Activated T-cell treated with anti-CD3 and anti-CD28 coated beads for 1 hour (primary cell): ENCODE measurements at places on chromosomes 1 and 21.

DNA sequence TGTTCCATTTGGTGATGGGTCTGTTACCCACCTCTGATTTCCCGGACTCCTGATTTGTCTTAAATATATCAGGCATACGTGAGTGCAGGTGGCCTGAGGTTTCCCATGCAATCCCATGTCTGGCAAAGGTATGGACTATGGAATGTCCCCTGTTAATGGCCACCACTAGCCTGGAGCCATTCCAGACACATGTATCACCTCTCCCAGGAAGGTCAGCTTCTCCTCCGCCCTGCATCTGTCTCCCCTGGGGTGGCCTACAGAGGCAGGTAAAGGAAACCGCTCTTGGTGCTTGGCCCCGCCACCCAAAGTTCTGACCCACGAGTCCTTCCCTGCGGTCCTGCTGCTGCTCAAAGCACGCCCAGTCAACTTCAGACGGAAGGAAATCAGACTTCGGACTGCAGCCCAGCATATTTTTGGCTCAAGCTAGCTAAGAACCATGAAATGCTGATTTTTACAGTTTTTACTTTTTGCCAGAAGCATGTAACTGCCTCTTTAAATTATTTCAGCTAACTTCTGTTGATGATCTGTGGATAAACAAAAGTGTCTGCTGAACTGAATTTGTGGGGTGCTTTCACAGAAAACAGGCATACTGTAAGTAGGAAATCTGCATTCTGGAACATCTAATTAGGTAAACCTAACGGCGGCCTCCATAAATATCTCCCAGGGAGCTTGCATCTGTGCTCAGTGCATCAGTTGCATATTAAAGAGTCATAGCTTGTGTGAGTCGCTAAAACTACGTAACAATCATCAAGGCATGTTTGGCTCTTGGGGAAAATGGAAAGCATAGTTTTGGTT lies 105.9 kb downstream of the PCP4 start:
- no peak for DNase-seq

DNA sequence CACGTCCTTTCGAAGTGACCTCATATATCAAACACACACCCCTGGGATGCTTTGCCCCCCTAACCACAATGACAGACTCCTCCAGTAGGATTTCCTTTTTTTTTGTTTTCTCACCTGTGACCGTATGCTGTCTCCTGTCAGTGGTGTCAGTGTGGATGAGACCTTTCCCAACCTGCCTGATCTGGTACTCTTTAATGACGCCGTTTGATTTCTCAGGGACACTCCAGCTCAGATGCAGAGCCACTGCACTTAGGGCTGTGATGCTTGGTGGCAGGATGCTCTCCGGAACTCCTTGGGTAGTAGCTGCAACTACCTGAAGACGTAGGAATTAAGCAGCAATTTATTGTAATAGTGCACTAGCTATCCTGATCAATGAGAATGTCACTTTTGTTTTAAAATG lies 212.6 kb downstream of the KCTD3 start:
- DNase-seq: no peak

DNA sequence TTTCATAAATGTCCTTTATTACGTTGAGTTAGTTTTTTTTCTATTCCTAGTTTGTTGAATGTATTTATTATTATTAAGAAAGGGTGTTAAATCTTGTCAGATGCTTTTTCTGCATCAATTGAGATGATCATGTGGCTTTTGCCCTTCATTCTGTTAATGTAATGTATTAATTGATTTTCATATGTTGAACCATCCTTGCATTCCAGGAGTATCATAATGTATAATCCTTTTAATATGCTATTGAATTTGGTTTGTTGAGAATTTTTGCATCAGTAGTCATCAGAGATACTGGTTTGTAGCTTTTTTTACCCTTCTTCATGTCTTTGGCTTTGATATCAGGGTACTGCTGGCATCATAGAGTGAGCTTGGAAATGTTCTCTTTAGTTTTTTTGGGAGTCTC lies 100.0 kb downstream of the POFUT2 start:
- no peak for DNase-seq

GRCh38 chr1:235943581-235944114 lies 76.9 kb upstream of the LYST start:
- DNase-seq: no peak

- no peak for DNase-seq
These were observed 16.3 kb upstream of the CD2 start for GRCh38 chr1:116737855-116738321.

GRCh38 chr21:28971171-28971570 lies 21.5 kb downstream of the LTN1 start:
- no peak for DNase-seq

DNA sequence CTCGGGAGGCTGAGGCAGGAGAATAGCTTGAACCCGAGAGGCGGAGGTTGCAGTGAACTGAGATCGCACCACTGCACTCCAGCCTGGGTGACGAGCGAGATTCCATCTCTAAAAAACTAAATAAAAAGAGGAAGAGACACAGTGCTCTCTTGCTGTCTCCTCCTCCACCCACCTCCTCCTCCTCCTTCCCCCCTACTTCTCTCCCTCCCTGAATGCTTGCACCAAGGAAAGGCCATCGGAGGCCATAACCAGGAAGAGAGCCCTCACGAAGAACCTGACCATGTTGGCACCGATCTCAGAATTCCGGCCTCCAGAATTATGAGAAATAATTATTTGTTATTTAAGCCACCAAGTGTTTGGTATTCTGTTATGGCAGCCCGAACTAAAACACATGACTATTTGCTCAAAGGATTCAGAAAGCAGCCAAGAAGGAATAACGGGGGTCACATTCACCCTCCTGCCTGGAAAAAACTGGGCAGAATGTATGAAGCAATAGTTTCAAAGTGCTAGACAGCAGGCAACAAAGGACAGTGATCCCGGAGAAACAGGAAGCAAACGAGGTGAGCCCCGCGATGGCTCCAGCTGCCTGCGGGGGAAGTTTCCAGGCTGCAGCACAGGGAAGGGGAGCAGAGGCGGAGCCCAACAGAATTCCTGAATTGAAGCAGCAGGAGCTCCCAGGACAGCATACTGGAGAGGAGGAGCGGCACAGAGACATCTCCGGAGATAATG lies 35.8 kb downstream of the LDLRAD1 start:
- no peak for DNase-seq

- no peak for DNase-seq
These were observed 18.5 kb upstream of the A3GALT2 start for GRCh38 chr1:33339413-33339812.

- no peak for DNase-seq
These were observed 598.3 kb upstream of the ZP4 start for GRCh38 chr1:238489006-238489405.

GRCh38 chr1:180253585-180254495 lies 23.8 kb downstream of the LHX4 start:
- DNase-seq: no peak

DNA sequence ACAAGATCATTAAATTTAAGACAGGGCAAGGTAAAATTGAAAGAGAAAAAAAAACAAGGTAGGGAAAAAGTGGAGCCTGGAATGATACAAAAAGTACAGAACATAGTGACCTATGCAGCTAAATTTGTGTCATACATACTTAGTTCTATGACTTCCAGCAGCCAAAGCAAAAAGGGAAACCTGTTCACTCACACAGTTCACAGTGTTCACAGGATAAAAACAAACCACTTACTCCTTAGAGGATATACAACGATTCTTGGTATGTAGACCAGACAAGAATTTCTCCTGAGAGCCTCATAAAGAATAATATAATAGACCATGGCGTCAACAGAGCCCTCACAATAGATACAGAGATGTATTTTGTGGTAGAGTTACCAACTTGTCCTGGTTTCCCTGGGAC lies 27.5 kb downstream of the COA7 start:
- no peak for DNase-seq

GRCh38 chr21:46454142-46454541 lies 4.5 kb upstream of the DIP2A start:
- DNase-seq: no peak

DNA sequence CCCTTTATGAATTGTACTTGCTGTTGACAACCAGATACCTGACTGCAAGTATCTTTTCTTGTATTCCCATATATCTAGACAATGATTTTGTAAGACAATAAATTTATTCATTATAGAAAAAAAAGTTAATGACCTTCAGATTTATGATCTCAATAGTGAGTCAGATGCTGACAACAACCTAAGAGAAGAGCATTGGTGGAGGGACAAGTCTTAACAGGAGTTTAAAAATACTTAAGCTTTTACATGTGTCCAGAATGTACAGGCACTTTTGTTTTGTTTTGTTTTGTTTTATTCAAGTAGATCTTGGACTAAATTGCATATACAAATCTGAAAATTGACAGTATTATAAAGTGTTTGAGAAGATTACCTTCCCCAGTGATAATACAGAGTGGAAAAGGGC lies 1544.6 kb upstream of the B3GALT2 start:
- no peak for DNase-seq

GRCh38 chr1:90391126-90391525 lies 326.0 kb downstream of the BARHL2 start:
- no peak for DNase-seq

DNA sequence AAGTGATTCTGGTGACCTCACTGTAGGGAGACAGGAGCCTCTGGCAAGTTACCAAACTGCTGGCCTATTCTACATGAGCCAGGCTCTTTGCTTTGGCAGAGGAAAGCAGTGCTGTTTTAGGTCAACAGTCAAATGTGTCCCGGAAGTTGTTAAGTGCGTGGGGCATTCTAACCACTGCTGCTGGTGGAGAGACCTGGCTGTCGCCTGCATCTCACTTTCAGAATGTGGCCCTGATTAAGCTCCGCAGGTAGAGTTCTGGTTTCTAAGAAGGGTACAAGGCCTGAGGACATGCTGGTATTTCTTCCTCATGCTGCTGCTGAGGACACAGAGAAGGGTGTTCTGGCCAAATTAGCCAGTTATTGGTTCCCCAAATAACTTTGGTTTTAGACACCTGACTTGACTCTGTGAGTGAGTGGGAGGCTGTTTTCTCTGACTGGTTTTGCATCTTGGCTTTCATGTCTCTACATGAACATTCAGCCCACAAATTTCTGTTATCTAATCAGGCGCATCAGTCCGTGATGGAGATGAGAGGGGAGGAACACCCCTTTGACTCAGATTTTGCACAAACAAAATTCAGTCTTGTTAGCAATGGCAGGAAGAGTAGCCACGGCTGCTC lies 120.8 kb downstream of the LMO4 start:
- DNase-seq: no peak

DNA sequence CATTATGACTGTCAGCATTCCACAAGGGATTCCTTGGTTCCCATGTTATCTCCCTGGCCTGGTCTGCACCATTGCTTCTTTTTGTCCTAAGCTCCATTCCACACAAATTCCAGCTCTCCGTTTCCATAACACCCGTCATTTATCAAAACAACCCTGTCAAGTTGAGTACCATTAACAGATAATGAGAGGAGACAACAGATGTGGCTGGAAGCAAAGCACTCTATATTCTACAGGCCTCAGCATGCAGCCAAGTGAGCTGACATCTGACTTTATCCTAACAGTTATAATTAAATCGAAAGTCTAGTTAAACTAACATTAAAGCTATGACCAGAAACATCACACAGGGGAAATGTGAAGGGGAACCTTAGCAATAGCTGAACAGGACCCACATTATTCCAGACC lies 110.4 kb downstream of the RERE start:
- DNase-seq: no peak

GRCh38 chr21:14683063-14683462 lies 136.9 kb upstream of the SAMSN1 start:
- DNase-seq: no peak

DNA sequence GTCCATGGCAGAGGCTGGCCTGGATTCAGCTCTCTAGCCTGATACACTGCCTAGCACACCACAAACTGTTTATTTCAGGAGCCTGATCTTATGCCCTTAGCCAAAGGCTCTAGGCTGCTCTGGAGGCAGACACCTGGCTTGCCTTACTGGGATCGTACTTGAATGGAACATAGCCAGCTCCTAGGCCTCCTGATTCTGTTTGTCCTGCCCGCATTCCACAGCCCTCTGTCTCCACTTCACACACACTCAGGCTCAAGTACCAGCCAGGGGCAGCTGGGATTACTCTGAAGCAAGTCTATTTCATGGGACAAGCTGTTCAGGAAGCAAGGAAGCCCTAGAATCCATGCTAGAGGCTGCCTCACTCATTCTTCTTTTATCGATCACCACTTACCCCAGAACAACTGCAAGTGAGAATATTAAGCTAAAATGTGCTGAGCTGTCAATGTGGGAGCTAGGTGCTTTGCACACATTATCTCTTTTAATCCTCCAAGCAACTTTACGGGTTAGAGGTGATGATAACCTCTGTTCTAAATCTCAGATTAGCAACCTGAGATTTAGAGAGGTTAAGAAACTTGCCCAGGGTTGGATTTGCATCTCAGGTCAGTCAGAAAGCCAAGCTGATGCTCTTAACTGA lies 31.1 kb upstream of the CYP4B1 start:
- DNase-seq: no peak
